CD4-positive, alpha-beta T cell (primary cell): ENCODE measurements at places on chromosomes 11 and 22.

- no peak for DNase-seq
These were observed 296.6 kb downstream of the LUZP2 start for GRCh38 chr11:24793479-24793878.

- no peak for DNase-seq
These were observed 19.8 kb downstream of the TRIM5 start for GRCh38 chr11:5665051-5665570.

DNA sequence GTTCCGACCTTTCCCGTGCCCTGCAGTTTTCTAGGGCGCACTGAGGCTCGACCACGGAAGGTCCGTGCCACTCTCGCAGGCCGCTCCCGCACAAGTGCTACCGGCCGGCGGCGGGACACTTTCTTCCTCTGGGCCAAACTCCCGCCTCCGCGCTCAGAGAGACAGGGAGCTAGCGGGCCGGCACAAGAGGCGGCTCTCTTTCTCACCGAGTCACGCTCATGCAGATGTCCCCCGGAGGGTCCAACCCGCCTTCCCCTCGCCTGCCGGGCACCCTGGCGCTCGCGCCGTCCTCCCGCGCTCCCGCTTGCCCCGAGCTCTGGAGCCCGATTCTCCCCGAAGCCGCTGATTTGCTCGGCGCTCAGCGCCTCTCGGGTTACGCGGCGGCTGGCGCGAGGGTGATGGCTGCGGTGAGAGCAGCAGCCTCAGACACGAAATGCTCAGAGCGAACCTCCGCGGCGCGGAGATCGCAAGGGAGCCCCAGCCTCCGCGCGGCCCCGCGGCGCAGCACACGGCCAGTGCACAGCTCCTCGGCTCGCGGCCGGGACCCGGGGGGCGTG lies 1.0 kb downstream of the LMO1 start:
- peak; percentile 44 for DNase-seq

DNA sequence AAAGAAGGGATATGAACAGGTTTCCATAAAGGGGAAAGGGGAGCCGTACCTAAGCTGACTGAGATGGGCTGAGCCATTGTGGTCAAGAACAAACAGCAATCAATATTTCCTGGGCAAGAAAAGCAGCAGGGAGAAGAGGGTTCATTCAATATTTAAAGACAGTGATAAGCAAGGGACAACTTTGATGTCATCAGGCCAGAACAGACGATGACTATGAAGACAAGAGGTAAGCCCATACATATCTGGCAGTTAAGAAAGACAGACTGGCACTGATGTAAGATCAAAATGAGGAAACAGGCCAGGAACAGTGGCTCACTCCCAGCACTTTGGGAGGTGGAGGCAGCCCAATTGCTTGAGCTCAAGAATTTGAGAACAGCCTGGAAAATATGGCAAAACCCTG lies 2.4 kb downstream of the OR5A2 start:
- DNase-seq, result no peak

GRCh38 chr22:45846952-45847351 lies 130.0 kb downstream of the WNT7B start:
- no peak for DNase-seq

- peak; percentile 81 for DNase-seq
These were observed 54.3 kb upstream of the USP47 start for GRCh38 chr11:11787305-11788062.

GRCh38 chr11:69534166-69534530 lies 52.7 kb downstream of the LINC01488 start:
- DNase-seq, result no peak

DNA sequence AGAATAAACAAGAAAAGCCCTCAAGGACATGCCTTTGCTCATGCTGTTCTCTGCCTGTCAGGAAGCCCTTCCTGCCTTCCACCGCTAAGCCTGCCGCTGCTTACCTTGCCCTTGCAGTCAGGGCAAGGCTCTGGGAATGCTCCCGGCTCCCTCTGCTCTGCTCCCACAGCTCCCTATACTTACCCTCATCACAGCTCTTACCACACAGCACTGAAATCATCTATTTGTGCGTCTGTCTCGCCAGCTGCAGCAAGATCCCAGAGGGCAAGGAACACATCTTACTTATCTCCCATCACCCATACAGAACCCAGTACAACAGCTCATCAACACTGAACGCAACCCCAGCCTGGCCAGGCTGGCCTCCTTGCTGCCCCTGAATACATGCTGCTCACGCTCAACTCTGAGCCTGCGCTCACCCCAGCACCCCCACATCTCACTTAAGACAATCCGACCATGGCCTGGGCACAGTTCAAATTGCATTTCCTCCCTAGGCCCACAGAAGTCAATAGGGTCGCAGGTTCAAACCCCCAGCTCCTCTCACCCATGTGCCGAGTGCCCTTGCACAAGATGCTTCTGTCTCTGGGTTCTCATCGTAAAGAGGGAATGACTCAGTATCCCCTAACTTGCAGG lies 161.8 kb downstream of the IGLL1 start:
- DNase-seq, result no peak

- no peak for DNase-seq
These were observed 17.6 kb downstream of the SLC5A12 start for GRCh38 chr11:26704249-26704648.

DNA sequence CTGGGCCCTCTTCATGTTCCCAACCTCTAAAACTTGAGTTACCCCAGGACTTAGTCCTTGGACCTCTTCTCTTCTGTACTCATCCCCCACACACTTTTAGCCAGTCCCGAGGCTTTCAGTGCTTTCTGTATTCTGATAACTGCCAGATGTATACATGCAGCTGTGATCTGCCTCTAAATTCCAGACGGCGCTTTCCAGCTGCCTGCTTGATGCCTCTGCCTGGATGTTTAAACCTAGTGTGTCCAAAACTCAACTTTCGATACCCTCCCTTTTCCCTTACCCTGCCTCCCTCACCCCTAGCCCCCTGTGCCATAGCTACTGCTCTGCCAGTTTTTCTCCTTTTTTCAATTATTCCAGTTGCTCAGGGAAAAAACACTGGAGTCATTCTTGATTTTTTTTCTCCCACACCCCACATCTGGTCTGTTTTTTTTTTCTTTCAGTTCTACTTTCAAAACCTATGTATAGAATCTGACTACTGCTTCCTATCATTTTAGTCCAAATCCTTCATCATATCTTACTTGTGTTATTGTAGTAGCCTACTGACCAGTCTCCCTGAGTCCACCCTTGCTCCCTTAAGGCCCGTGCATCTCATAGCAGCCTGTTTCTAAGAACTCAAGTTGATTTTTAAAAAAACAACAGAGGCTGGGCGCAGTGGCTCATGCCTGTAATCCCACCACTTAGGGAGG lies 32.9 kb upstream of the TECTA start:
- DNase-seq, result no peak

DNA sequence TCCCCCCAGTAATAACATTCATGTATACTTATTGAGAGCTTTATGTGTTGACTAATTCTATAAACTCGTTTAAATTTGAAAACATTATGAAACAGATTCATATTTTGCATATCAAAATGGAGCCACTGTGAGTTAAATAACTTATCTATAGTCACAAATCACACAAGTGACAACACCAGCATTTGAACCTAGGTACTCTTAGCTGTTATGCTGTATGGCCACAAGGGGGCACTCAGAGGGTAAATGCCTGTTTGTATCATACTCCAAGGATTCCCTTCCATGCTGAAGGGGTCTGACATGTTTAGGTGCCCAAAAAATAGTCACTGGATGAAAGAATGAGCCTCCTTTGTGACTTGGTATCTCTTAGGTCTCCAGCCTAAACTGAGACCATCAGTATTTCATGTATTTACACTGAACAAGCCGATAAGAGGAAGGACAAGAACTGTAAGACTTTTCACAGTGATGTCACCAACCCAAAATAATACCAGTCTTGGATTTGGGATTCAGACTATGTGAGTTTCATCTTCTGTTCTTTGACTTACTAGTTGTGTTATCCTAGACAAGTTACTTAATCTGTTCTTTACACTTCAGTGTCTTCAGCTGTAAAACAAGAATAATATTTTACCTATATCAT lies 12.2 kb upstream of the OR52D1 start:
- DNase-seq, result peak; percentile 50

GRCh38 chr11:72541257-72541974 lies 107.1 kb upstream of the CLPB start:
- no peak for DNase-seq

DNA sequence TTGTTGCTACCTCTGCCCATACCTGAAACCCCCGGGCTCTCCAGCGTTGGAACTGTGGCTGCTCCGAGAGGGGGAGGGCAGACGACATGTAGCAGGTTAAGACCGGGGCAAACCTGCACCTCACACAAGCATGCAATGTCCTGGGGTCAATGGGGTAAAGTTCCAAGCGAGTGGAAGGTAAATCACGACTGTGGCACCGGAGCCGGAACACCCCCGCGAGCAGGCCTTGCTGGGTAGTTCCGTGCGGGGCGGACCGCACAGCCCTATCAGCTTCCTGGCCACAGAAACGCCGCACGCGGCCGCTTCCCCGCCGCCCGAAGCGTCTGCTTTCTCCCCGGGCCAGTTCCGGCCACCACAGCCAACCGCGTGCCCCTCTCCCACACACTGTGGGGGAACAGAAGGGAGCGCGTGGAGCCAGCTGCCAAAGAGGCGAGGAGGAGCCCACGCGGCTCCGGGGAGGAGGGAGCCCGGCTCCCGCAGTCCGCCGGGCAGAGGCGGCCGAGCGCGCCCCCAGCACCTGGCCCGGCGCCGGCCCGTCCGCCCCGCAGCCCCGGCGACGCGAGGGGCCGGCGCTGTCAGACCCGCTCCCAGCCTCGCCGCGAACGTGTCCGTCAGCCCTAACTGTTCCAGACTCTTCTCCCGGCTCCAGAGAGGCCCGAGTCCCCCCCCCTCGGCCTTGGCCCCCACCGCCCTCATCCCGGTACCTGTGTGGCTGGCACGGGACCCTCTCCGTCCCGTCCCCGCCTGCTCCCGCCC lies 1.6 kb downstream of the SPTBN2 start:
- no peak for DNase-seq

GRCh38 chr11:36628765-36629244 lies 30.8 kb upstream of the RAG2 start:
- no peak for DNase-seq

- no peak for DNase-seq
These were observed 177.9 kb upstream of the CADM1 start for GRCh38 chr11:115682101-115682500.

DNA sequence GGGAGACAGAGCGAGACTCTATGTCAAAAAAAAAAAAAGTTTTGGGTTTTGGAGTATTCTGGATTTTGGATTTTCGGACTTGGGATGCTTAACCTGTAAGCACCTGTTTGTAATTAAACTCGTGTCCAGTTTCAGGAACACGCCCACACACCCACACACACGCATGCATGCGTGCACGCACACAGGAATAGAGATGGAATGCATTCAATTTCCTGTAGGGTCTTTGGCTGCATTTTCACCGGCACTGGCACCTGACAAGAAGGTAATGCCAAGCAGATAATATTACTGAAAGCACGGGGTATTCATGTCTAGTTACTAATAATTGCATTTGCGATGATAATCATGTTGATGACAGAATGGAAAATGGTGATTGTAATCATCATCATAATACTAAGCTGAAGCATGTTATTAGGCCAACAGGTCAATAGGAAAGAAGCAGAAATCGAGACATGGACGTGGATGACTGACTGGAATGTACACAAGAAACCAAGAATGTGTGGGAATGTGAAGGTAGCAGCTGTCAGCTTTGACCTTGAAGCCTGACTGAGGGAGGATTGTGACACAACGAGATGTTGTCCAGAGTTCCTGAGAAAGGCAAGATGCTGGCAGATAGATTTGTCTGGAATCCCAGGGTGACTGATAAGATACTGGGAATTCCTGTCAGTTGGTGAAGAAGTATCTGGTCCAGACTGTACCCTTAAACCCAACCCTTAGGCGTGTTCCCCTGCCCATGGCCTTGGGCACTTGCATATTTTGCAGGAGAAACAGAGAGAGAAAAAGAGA lies 108.6 kb downstream of the SYN3 start:
- no peak for DNase-seq

DNA sequence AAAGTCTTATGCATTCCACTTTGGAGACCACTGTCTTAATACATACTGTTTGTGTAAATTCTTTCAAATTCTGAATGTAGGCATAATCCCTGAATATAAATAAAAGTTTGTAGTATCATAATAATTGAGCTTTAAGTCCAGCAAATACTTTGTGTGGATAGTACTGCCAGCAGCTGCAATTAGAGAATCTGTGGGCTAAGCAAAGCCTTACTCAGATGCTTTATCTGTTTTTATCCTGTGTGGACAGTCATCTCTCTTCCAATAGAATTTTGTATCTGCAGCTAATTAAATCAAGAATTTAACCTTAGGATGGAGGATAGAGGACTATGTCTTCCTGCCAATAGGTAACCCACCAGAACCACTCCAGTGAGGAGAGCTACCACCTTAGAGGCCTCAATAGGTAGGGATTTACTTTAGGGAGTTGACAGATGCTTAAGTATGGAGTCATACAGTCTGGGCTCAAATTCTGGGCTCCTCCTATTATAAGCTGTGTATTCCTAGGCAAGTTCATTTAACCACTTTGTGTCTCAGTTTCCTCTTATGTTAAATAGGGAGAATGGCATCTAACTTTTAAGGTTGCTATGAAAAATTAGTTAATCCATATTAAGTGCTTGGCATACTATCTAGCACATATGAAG lies 71.1 kb downstream of the STIM1 start:
- DNase-seq, result no peak

GRCh38 chr11:120835601-120836228 lies 188.2 kb upstream of the TBCEL start:
- DNase-seq, result no peak

DNA sequence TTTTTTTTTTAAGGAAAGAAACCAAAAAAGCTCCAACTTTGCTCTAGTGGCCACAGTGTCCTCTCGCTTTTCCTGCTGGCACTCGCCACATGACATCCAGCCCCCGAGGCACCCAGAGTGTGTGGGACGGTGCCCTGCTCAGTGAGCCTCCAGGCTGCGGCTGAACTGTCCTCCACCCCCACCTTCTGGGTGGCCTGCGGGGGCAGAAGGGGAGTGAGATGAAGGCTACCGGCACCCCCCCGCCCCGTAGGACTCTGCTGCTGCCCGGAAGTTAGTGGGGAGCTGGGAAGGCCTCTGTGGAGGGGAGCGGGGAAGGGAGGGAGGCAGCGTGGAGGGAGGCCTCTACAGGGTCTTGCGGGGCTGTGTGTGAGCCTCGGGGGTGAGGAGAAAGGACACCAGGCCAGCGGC lies 264.4 kb downstream of the CTTN start:
- DNase-seq, result no peak

DNA sequence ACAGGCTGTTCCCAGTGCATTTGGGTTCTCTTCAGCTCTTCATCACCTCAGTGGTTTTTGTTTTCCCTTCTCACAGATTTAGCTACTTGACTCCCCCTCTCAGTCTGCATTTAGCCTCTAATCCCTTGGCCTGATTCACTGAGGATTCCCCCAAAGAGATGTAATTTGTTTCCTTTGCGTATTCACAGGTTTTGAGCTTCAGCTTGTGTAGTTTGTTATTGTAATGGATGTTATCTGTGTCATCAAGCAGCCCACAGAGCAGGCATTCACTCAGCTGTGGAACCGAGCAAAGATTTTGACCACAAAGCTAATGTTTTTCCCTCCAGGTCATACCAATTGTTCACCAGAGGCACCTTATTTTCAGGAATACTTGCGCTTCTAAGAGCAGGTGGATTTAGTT lies 6.4 kb upstream of the ME3 start:
- no peak for DNase-seq

GRCh38 chr11:115919341-115920091 lies 415.3 kb upstream of the CADM1 start:
- no peak for DNase-seq

GRCh38 chr11:35089666-35090065 lies 49.3 kb upstream of the CD44 start:
- no peak for DNase-seq

- DNase-seq, result no peak
These were observed 19.9 kb downstream of the IGHMBP2 start for GRCh38 chr11:68923614-68924013.

GRCh38 chr22:17314487-17314886 lies 54.8 kb upstream of the CECR2 start:
- no peak for DNase-seq

- DNase-seq, result peak; percentile 86
These were observed 18.4 kb downstream of the BCL9L start for GRCh38 chr11:118907051-118908042.
